ENCODE measurements at places on chromosomes 2 and 18.

GRCh38 chr18:51235009-51235789, 37.7 kb upstream of the MEX3C start:
- DNase-seq = no peak

- DNase-seq = no peak
Measured at GRCh38 chr2:232592772-232593395, 40.5 kb upstream of the EFHD1 start.

GRCh38 chr2:15260835-15261234, 300.3 kb downstream of the NBAS start:
- no peak for DNase-seq

- DNase-seq = no peak
Measured at GRCh38 chr2:147688242-147688641, 156.6 kb upstream of the ACVR2A start.

DNA sequence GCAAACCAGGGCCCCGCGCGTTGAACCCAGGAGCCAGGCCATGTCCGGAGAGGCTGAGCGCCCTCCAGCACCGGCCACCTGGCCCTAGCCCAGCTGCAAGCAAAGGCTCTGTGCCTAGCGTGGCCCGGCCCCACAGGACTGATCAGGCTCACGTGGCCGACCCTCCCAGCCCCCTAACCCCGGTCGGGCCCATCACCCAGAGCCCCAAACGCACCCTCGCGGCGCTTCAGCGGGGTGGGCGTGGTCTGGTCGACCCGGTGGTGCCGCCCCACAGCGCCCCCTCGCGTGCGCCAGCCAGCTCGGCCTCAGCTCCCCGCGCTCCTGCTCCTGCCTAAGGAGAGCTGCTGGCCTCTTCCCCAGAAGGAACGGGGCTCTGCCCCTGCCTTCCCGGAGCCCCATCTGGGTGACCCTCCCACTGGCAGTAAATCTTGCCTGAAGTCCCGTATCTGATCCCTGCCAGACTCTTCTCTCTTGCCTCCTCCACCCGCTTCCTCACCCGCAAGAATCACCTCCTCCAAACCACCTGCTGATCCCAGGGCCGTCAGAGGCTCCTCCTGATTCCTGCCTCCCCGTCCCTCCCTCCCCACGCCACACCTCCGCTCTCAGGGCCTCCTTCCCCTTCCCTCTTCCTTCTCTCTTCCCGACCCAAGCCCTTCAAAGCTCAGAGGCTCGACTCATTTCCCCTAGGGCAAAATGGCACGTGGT, 12.3 kb upstream of the TEX51 start:
- peak; percentile 19 for DNase-seq

- DNase-seq = no peak
Measured at GRCh38 chr2:50514901-50515300, 517.0 kb downstream of the NRXN1 start.

- DNase-seq = no peak
Measured at GRCh38 chr2:96107708-96108065, 8.7 kb downstream of the ADRA2B start.

- DNase-seq = no peak
Measured at GRCh38 chr2:203798296-203799087, 69.1 kb upstream of the CTLA4 start.

DNA sequence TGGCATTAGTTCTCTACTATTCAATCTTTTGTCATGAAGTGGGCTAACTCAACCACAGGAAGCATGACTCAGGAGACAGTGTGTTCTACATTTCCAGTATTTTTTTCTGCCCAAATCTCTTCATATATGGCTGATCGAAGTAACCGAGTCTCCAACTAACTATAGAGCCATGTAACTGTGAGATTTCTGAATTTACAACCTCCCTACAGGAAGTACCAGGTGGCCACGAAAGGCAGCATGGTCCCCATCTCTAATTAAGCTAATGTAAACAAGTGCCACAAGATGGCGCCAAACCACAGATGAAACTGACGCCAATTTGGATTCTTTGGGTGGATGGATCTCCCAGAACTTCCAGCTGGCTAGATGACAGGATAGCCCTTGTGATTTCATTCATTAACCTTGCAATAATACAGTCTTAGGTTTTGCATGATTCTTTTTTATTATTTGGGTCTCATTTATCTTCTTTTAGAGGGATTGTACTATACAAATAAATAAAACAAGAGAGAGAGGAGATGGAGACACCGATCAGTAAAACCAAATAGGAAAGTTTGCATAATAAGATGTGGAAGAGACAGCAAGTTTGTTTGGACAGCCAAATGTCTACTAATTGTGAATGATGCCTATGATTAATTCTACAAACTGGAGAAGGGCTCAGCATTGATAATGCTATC, 18.3 kb upstream of the ARHGAP15 start:
- peak; percentile 75 for DNase-seq

DNA sequence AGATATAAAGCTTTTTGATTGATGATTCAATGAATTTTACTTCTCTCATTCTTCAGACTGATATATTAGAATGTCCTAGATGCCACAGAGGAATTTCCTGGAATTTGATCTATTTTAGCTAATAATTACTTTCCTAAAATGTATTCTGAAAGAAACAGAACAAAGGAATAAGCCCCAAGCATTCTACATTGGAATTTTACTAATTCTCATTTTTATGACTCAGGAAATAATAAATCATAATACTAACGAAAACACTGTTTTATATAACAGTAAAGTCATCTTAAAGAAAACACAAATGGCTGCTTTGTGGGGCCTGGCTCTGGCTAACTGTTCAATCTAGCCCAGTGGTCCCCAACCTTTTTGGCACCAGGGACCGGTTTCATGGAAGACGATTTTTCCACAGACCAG, 68.6 kb upstream of the LPIN2 start:
- no peak for DNase-seq

- no peak for DNase-seq
Measured at GRCh38 chr2:172464400-172465129, 37.2 kb downstream of the ITGA6 start.

DNA sequence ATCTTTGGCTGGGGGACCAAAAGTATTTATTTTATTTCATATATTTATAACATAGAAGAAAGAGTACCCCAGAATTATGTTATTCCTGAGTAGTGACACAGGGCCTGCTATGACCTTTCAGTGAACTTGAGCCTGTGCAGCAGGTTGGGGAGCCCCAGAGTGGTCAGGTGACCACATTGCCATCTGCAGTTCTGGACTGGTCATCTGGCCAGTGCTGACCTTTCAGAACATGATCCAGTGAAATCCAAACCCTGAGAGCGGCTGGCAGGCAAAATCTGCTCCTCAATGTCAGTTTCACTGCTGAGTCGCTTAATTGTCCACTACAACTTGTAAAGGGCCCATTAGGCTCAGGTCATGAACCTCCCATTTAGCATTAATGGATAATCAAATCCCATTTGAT, 336.7 kb upstream of the KCNH7 start:
- DNase-seq = no peak

DNA sequence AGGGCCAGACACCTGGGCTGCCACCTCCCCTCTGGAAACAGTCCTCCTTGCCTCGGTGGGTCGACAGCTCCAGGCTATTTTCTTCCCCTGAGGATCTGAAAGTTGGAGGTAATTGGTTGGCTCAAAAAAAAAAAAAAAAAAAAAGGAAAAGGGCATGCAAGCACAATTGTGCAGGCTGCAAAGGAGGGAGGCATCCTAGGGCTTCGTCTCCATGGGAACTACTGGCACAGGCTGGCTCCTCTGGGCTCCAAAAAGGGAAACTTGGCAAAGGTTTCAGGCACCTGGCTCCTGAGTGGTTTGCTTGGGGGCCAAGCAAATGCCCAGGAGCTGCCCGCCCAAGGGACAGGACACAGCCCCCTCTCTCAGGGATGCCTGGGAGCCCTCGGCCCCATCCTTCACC, 1.1 kb upstream of the KCNIP3 start:
- DNase-seq = no peak

DNA sequence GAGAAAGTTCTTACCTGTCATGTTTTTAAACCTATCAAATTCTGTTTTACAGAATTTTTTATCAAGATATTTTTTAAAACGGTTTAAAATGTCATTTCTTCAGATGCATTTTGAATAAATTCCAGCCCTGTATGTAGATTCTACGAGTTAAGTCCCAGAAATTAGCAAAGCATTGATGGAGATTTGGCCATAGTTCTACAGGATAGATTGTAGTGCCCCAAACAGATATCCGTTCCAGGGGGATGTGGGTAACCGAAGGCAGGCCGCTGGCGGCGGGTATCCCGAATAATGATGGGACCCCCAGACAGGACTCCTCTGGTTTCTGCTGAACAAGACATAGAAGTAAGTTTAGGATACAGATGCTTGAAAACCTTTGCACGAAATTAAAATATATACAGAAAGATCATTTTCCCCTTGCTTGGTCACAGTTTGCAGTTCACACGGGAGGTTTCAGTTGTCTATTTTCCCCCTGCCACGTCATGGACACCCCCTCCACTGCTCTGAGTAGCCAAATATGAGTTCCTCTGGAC, 755 bp downstream of the NOL4 start:
- no peak for DNase-seq

GRCh38 chr2:109675666-109676345, 61.6 kb downstream of the SOWAHC start:
- DNase-seq = no peak

DNA sequence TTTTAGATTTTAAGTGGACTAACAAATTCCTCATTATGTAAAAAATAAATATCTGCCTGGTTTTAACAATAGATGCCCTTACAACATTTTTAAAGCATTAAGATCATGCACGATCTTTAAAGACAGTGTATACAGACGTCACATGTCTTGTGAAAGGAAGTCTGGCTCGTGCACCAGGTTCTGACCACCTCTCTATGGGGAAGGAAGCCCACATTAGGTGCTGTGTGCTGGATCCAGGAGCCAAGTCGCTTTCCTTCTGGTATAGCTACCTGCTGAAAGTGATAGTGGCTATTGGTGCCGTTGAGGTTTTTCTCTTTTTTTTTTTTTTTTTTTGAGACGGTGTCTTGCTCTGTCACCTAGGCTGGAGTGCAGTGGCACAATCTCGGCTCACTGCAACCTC, 116.5 kb downstream of the NCK2 start:
- DNase-seq = peak; percentile 44

DNA sequence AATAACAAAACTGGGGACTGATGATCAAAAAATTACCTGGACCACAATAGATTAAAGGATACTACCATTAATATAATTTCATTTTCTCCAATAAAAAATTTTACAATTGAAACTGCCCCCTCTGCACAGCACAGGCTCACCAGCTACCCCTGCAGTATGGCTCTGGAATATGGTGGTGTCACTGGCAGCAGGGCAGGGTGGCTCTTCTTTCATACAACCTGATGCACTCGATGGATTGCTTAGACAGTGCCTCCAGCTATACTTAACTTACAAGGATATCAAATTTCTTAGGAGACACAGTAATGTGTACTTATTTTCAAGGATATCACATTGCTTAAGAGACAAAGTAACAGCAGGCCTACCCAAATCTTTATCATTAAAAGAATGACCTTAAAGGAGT, 124.0 kb downstream of the PRELID3A start:
- DNase-seq = no peak

DNA sequence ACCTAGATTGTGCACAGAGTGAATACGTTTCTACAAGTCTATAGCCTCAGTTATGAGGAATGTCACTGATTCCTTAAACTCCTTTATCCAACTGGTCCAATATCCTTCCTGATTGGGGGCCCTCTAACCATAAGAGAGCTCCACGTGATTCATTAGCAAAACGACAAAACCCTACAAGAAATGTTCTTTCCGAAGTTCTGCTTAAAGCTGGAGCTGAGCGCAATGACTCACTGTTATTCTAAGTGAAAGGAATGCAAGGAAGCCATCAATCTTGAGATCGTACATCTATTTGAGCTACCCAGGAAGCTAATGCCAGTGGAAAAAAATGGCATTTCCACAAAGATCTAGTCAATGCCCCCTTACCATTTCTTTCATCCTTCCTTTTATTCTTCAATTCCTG, 354.9 kb upstream of the CDH20 start:
- no peak for DNase-seq

DNA sequence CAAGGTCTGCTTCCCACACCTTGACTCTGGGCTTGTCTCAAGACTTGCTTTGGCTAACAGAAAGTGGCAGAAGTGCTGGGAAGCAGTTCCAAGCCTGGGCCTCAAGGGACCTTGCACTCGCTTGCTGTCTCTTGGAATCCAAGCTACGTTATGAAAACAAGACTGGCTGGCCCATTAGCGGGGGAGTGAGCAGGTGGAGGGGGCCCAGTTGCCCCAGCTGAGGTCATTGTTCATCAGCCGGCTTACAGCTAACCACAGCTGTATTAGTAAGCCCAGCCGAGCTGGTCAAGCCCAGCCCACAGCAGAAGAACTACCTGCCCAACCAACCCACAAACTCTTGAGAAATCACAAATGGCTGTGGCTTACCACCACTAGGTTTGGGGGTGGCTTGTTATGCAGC, 63.1 kb downstream of the MARCO start:
- no peak for DNase-seq

DNA sequence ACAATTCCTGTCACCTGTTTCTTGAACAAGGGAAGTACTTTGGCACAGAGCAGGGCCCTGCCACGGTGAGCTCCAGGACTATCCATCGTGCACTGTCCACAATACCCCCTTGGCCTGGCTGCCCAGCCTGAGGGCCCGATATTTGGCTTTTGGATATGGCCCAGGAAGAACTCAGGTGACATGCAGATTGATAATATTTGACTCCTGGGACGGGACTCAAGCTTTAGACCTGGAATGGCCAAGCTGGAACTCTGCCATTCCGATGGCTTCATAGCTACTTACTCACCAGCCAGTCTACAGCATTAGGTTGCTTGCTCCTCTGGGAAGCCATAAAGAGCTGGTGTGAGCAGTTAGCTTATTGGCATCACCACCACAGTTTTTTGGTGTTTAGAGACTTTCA, 26.6 kb downstream of the EML6 start:
- no peak for DNase-seq

Data from CD4-positive, alpha-beta T cell treated with Interleukin-1 beta for 1 hour (primary cell).